Memory B cell (primary cell): ENCODE measurements at places on chromosomes 2 and 18.

GRCh38 chr2:8266563-8266962 is 415.3 kb upstream of the ID2 start:
- DNase-seq: no peak

DNA sequence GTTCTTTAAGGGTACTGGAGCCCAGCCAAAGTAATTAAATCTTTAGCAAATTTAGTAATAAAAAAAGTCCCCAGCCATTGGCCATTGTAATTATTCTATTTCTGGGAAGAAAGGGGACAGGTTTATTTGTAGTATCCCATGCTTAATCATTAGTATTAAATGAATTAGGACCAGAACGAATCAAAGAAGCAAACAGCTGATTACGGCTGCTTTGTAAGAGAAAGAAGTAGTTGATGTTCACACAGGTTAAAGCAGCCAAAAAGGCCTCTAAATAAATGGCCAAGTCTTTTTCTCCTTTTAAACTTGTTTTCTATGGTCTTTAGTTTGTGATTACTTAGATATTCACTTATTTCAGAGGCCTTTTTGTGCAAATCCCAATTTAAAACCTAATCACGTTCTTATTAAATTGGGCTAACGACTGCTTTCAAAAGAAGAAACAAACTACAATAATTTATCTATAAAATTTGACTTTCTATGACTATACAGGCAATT is 48.6 kb upstream of the DNAH7 start:
- no peak for DNase-seq

DNA sequence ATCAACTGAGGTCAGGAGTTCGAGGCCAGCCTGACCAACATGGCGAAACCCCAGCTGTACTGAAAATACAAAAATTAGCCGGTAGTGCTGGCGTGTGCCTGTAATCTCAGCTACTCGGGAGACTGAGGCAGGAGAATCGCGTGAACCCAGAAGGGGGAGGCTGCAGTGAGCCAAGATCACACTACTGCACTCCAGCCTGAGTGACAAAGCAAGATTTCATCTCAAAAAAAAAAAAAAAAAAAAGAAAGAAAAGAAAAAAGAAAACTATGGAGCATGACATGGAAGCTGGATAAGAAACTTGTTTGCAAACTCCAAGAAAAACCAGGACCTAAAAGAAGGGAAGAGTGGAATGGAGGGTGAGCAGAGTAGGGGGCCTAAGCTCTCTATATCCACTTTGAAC is 1.9 kb upstream of the CHMP1B start:
- DNase-seq: no peak

DNA sequence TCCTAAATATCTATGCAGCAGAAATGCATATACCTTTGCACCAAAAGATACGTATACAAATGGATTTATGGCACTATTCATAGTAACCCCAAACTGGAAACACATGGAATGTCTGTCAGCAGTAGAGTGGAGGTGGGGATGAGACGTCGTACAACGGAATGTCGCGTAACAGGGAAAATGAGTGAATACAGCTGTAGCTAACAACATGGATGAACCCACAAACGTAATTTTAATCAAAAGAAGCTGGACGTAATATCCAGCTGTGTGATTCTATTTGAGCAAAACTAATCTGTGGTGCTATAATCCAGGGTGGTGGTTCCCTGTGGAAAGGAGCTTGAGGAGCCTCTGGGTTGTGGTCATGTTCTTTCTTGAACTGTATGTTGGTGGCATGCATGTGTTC is 89.9 kb downstream of the MTA3 start:
- no peak for DNase-seq

GRCh38 chr2:138829326-138829919 is 49.2 kb upstream of the NXPH2 start:
- DNase-seq: peak; percentile 9

GRCh38 chr2:21288739-21289520 is 165.2 kb downstream of the TDRD15 start:
- DNase-seq: no peak

DNA sequence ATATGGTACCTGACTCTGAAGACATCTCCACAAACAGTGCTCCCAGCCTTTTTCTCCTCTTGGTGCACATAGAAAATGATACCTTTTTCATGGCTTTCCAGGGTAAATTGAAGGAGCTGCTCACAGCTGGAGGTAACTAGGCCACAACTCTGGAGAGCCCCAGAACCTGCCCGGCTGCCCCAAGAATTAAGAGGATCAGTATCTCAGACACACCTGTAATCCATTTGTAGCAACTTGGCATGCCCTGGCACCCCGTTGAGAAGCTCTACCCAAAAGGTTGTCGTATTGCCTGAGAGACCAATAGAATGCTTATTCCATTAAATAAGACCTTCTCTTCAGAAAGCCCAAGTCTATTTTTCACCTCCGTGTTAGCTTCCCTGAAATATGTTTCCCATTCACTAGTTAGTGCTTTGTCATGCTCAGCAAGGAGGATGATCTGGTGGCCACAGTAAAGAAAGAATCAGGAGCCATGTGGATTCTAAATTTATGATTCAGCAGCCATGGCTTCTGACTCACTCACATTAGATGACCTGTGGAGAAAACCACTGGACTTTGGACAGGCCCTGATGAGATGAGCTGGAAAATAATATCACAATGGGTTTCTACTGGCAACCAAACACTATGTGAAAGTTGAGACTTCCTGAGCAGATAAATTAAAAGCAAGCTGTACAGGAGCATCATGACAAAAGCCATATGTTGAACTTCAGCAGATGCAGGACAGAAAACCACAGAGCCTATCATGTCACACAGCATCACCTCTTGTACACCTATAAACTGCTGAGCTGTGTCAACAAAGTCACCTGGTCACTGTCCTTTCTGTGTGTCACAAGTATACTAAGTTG is 253.3 kb upstream of the OSR1 start:
- DNase-seq: no peak

DNA sequence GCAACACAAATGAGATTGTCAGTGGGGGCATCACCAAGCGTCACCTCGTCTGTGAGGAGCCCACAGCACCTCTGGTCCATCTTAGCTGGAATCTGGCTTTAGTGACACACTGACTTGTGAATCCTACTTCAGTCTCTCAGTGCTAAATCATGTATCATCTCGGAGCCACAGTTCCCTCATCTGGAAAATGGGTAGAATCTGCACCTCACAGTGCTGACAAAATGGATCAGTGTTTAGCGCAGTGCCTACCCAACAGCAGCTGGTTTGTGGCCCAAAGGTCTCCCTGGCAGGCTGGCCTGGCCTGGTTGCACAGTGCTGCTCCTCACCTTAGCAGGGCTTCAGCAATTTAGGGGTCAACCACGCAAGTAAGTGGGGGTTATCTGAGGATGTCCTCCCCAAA is 10.0 kb downstream of the DBI start:
- no peak for DNase-seq

- no peak for DNase-seq
Observed at GRCh38 chr2:14975381-14975780, 342.9 kb downstream of the LRATD1 start.

DNA sequence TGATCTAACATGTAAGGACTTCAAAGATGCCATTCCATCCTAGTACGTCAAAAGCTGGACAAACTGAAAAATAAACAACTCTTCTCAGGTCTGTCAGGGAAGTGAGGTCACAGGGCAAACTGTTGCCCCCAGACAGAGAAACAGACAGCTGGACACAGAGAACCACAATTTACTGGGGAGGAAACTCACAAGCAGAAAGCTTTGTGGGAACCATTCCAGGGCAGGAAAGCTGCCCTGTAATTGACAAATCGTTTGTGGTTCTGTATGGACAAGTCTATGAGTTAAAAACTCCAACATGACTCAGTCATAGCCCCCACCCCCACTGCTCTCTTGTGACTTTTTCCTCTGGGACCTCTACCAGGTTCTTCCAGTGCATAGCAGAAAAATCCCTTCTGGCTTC is 28.4 kb downstream of the MCEE start:
- no peak for DNase-seq

DNA sequence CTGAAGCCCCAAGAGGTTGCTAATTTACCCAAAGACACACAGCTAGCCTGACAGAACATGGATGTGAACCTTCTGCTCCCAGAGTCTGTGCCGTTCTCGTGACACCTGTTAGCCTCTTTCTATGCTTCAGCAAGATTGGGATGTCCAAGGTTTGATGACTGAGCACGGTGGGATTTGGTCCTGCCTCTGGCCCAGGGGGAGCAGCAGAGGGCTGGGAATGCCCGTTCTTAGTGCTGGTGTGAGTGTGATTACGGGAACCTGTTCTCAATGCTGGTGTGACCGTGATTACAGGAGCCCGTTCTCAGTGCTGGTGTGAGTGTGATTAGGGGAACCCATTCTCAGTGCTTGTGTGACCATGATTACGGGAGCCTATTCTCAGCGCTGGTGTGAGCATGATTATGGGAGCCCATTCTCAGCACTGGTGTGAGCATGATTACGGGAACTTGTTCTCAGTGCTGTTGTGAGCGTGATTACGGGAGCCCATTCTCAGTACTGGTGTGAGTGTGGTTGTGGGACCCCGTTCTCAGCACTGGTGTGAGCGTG is 67.3 kb upstream of the SNTG2 start:
- no peak for DNase-seq

- DNase-seq: no peak
Observed at GRCh38 chr18:32326450-32327308, 136.8 kb downstream of the MEP1B start.

DNA sequence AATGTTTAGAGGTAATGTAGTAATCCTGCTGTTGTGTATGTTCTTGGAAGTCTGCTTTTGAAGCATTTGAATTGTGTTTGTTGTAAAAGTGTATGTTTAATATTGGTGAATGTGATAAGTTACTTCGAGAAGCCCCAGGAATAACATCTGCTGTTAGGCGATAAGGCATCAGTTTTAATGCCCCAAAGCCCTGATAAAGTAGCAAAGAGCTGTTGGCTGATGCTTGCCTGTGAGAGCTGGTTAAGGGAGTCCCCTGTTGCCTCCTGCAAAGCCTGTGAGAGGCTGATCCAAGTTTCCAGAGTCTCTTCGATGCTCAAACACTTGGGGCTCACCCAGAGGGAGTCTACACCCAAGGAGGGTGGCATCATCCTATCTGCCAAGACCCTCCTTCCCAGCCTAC is 110.3 kb downstream of the RNF152 start:
- no peak for DNase-seq

DNA sequence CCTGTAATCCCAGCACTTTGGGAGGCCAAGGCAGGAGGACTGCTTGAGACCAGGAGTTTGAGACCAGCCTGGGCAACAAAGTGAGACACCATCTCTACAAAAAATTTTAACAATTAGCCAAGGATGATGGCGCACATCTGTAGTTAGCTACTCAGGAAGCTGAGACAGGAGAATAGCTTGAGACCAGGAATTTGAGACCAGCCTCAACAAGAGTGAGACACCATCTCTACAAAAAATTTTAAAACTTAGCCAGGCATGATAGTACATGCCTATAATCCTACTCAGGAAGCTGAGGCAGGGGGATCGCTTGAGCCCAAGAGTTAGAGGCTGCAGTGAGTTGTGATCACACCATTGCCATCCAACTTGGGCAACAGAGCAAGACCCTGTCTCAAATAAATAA is 7.0 kb downstream of the MEMO1 start:
- DNase-seq: no peak

GRCh38 chr2:118223992-118224894 is 136.0 kb downstream of the INSIG2 start:
- peak; percentile 25 for DNase-seq

- DNase-seq: no peak
Observed at GRCh38 chr2:160474891-160475787, 18.5 kb downstream of the RBMS1 start.

- DNase-seq: no peak
Observed at GRCh38 chr2:226756131-226756530, 43.5 kb downstream of the IRS1 start.

GRCh38 chr2:169619946-169620345 is 35.8 kb downstream of the PPIG start:
- DNase-seq: no peak

- no peak for DNase-seq
Observed at GRCh38 chr18:68417826-68418225, 297.1 kb downstream of the TMX3 start.

- DNase-seq: no peak
Observed at GRCh38 chr18:8224576-8224975, 384.7 kb upstream of the RAB12 start.
